ENCODE measurements at places on chromosomes 16 and 17.

DNA sequence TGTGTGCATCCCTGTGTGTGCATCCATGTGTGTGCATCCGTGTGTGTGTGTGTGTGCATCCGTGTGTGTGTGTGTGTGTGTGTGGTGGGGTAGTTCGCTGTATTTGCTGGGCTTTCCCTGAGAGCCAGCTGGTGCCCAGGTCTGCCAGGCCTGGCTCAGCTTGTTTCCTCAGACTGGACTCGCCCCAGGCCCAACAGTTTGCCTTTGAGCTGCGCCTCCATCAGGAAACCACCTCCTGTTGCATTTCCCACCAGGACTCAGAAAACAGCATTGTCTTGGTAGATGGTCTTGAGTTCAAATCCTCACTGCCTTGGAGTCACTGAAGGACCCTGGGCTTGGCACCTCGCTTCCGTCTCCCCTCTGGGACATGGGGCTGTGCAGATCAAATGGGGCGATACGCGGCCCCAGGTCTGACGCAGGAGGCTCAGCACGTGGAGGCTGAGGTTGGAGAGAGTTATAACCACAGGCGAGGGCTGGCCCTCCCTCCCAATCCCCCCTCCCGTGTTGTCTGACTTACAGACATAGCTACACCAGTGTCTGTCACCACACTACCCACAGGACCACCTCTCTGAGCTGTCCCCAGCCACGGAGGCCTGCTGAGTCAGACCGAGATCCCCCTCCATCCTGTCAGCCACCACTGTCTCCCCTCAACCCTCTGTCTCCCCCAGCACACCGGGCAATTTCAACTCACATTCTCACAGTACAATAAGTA lies 4.7 kb downstream of the ITGAE start:
- DNase-seq: no peak

DNA sequence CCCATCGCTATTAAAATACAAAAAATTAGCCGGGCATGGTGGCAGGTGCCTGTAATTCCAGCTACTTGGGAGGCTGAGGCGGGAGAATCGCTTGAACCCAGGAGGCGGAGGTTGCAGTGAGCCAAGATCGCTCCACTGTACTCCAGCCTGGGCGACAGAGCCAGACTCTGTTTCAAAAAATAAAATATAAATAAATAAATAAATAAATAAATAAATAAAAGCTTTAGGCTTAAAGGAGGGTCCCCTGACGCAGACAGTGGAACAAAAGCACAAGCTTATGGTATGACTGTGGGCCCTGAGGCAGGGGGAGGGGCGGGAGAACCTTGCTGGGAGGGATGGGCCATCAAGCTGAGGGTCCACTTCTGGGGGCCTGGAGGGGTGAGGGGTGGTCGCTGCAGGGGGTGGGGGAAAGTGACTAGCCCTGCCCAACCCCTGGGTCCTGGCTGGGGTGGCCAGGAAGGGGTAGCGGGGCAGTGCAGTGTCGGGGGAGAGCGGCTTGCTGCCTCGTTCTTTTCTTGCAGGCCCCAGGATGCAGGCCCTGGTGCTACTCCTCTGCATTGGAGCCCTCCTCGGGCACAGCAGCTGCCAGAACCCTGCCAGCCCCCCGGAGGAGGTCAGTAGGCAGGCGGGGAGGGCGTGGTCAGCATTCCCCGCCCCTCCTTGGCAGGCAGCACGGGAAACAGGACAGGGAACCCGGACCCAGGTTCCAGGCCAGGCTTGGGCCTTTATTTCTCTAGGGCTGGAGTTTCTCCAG lies 4.7 kb downstream of the SERPINF1 start:
- DNase-seq: peak; percentile 54

DNA sequence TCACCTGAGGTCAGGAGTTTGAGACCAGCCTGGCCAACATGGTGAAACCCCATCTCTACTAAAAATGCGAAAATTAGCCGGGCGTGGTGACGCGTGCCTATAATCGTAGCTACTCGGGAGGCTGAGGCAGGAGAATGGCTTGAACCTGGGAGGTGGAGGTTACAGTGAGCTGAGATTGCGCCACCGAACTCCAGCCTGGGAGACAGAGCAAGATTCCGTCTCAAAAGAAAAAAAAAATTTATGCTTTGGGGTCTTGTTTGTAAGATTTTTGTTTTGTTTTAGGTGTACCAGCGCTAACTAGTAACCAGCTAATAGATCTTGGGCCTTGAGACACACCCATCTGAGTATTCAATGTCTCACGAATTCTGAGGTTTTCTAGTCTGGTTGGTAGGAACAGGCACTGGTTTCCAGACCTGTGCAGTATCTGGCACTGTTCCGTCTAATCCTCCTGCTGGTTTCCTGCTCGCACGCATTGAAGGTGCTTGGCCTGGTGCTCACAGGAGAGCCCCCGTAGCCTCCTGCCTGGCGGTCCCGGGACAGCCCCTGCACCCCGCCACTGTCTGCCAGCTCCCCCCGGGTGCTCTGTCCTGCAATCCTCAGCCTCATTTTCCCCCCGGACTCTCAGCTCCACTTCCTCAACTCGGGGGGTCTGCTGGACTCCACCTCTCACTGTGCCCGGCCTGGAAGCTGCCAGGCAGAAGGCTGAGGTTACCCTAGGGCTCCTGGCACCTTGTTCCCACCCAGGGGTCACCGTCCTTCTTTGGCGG lies 10.6 kb upstream of the DUS1L start:
- no peak for DNase-seq

DNA sequence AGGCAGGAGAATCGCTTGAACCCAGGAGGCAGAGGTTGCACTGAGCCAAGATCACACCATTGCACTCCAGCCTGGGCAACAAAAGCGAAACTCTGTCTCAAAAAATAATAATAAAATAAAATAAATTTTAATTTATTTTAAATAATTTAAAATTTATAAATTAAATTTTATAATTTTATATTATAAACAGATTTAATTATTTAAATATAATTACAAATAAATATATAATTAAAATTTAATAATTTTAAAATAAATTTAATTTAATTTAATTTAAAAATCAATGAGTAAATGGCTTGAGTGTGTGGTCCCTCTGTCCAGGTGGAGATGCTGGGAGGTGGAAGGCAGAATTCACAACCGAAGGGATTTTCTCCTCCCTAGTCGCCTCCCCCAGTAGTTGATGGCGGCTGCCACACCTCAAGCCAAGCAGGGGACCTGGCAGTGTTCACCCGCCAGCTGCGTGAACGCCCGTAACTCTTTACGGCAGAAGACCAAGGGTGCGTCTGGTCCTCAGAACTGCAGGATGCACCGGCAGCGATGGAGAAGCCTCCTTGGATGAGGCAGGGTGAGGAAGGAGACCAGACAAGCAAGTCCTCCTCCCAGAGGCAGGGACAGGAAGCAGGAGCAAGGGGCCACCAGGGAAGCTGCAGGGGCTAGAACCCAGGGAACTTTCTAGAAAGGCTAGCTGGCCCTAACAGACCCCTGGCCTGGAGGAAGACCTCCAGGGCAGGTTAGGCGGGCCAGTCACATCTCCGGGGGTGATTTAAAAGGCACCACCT lies 22.9 kb upstream of the KRT17 start:
- DNase-seq: no peak
